ENCODE measurements at places on chromosomes 12 and 14. TPM values are rescaled to one million over a fixed set of nuclear protein-coding genes. Genes with fewer than 3 reads are reported as not detected.

Gene SLC5A8
- not detected for total RNA-seq

Gene EGLN3
- 3.9 TPM for total RNA-seq

Gene DTX1
- total RNA-seq = 0.32 TPM

Gene SMOC1
- total RNA-seq = 15.6 TPM

Gene TEX22
- 0.24 TPM for total RNA-seq

Gene HOXC12
- total RNA-seq = not detected

Gene LMO3
- total RNA-seq = not detected

Gene DPF3
- total RNA-seq = 0.27 TPM

Gene FAM222A
- 5.9 TPM for total RNA-seq

Gene RPS6KL1
- 0.50 TPM for total RNA-seq

Gene IL26
- total RNA-seq = not detected

Gene BMP4
- total RNA-seq = 3.1 TPM

Gene TM9SF1
- 70.2 TPM for total RNA-seq

Gene CRIP2
- total RNA-seq = 92.8 TPM

Gene NPFF
- not detected for total RNA-seq

Gene BRAP
- 13.7 TPM for total RNA-seq

Gene RD3L
- total RNA-seq = not detected

Gene DHRS2
- 8.7 TPM for total RNA-seq

Gene GDF3
- not detected for total RNA-seq

Gene RFLNA
- 0.13 TPM for total RNA-seq

Gene BTBD7
- 11.1 TPM for total RNA-seq

Gene POTEG
- total RNA-seq = not detected

Gene CLEC12A
- total RNA-seq = not detected

Gene SLC6A15
- 2.4 TPM for total RNA-seq

Gene JDP2
- 22.0 TPM for total RNA-seq

Gene BLOC1S1
- 153 TPM for total RNA-seq

Gene RBM23
- 68.1 TPM for total RNA-seq

Gene SYCP3
- not detected for total RNA-seq

Gene NANOG
- total RNA-seq = not detected

Gene KRT72
- total RNA-seq = not detected

Gene CERS5
- total RNA-seq = 25.3 TPM

Gene ESPL1
- total RNA-seq = 19.6 TPM

Gene CLEC4C
- not detected for total RNA-seq

Gene TAS2R10
- not detected for total RNA-seq

Gene SCN8A
- 2.5 TPM for total RNA-seq

Gene SLC25A21
- total RNA-seq = 1.6 TPM

Data from A549 treated with CpdA at 1 μM for 4 hours (cell line).